ENCODE measurements at places on chromosomes 6 and 20.

- no peak for DNase-seq
These were observed 16.4 kb downstream of the ZNF831 start for GRCh38 chr20:59179988-59180387.

DNA sequence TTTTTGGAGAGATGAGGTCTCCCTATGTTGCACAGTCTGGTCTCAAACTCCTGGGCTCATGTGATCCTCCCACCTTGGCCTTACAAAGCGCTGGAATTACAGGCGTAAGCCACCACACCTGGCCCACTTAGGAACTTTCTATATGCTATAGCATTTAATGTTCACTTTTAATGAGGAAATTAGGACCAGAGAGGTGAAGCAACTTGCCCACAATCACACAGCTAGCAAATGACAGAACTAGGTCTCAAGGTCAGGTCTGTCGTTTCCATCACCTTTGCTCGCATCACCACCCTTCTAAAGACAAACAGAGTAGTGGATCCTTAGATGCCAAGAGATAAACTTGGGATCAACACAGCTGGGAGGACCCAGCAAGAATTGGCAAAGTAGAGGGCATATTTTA lies 381.7 kb downstream of the CD83 start:
- DNase-seq: no peak

GRCh38 chr20:31948008-31948407 lies 3.8 kb downstream of the PDRG1 start:
- DNase-seq: no peak

- no peak for DNase-seq
These were observed 18.1 kb upstream of the CEBPB start for GRCh38 chr20:50172347-50173013.

DNA sequence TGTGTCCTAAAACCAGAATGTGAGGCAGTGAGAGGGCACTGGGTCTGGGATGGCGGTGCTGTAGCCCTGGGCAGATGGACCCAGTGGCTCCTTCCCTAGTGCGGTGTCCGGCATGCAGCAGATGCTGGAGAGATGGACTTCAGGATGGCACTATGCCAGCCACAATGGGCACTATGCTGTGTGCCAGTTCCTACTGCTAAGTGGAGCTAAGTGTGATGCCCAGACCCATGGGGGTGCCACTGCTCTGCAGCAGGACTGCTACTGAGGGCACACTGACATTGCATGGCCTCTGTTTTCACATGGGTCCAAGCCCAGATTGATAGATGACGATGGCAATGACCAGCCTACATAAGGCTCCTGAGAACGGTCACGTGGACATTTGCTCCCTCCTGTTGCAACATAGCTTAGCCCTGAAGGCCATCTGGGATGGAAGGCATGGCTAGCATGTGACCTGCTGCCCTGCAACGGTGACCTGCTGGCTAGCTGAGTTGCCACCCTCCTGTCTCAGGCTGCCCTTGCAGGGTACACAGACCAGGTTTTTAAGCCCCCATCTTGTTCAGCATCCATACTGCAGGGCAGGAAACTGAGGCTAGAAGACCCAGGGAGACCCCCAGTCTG lies 31.3 kb upstream of the KCNK16 start:
- no peak for DNase-seq

DNA sequence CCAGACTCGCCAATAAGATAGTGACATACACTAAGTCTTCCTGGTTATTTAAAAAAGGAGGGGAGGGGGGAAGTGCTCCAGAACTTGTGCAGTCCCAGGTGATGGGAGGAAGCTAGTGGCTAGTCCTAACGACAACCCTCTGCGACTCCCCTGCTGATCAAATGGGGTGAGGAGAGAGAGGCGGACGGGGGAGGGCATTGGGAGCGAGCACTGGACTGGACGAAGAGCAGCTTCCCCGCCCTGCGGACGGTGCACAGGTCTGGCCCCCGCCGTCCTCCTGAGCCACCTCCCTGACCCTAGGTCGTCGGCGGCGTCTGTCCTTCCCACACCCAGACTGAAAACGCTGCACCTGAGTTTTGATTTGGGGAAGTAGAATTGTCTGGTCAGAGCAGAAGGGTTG lies 2.2 kb upstream of the OLIG3 start:
- DNase-seq: no peak

GRCh38 chr6:49118478-49118877 lies 344.6 kb downstream of the MMUT start:
- DNase-seq: no peak

DNA sequence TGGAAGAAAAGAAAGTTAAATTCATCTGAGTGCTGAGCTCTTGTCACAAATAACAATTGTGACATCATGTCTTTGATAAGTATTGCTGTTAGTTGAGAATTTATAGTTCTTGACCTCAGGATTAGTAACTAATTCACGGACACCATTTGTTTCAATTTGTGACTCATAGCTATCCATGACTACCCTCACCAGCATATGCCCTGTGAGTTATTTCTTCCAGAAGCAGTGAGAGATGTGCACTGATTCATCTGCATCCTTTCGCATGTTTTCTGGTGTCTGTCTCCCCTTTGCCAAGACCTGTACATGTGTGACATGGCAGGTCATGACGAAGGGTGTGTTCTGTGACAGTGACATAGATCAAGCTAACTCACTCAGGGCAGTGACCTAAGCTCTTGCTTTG lies 86.9 kb downstream of the SOBP start:
- no peak for DNase-seq

GRCh38 chr6:24915641-24916040 lies 20.1 kb downstream of the RIPOR2 start:
- DNase-seq: no peak

DNA sequence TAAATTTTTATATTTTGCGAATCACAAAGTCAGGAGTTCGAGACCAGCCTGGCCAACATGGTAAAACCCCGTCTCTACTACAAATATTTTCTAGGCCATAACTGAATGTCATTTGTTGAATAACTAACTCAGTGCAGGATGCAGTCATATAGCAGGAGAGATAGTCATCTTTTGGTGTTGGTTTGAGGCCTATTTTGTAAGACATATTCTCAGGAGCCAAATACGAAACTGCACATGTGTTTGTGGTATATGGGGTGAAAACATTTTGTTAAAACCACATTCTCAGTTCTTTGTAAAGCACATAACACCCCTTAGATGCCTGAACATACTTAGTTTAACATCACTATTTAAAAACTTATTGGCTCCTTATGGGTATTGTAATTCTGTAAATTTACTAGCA lies 4.7 kb upstream of the ENPP5 start:
- peak; percentile 57 for DNase-seq

GRCh38 chr6:1670711-1671462 lies 61.2 kb downstream of the FOXC1 start:
- peak; percentile 31 for DNase-seq

Measured in GM12878 (cell line).